ENCODE measurements at places on chromosomes 3 and 15.
A peak's percentile ranks its signal among the peaks of the same experiment; 100 is the strongest.

GRCh38 chr3:70561796-70562195, 249.4 kb upstream of the MDFIC2 start:
- no peak for DNase-seq

DNA sequence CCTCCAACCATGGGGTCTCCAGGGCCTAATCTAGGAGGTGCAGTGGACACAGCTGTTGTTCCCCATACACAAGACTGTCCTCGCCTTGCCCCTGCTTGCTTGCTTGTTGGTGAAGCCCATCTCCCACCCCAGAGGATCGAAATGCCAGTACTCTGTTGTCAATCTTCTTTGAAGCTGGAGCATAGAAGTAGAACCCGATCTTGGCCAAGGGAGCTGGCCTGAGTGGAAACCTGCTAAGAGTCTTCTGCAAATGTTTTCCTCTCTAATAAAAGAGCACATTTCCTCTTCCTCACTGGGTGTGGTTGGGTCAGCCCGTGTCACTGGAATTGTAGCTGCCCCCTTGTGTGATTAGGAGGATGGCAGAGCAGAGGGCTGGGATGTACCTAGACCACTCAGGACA, 85.4 kb downstream of the HES1 start:
- DNase-seq = no peak

GRCh38 chr15:57251308-57251707, 125.0 kb upstream of the CGNL1 start:
- DNase-seq = no peak

- DNase-seq = no peak
Measured at GRCh38 chr3:9600597-9600996, 47.0 kb upstream of the LHFPL4 start.

DNA sequence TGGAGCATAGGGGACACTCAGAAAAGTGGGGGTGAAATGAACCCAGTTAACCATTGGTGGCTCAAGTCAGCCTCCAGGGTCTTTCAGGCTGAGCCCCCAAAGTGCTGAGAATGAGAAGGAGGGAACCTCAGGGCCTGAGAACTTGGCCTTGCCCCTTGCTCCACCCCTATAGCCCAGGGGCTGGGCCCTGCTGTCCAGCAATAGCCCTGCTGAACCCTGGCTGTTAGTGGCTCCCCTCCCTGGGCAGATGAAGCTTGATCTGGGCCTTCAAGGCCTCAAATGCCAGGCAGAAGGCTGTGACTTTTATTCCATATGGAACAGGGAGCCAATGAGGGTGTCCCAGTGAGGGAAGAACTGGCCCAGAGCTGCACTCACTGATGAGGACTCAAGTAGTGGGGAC, 16.2 kb downstream of the ADAMTS7 start:
- no peak for DNase-seq

GRCh38 chr3:191380001-191380400, 49.7 kb upstream of the UTS2B start:
- no peak for DNase-seq

DNA sequence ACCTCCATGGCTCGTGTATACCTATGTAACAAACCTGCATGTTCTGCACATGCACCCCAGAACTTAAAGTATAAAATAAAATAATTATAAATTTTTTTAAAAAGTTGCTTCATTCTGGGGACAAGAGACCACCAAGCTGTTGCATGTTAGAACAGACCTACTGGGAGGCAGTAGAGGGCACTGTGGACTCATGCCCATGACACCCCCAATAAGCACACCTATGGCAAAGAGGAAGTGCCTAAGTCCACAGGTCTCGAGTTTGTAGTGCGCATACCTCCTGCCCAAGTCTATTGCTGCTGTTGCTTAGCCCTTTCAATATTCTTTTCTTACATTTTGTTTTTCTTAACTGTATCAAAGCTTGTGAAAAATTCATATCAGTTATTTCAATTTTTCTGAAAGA, 267.9 kb upstream of the THBS1 start:
- no peak for DNase-seq

- DNase-seq = no peak
Measured at GRCh38 chr3:168117059-168117458, 21.3 kb upstream of the GOLIM4 start.

DNA sequence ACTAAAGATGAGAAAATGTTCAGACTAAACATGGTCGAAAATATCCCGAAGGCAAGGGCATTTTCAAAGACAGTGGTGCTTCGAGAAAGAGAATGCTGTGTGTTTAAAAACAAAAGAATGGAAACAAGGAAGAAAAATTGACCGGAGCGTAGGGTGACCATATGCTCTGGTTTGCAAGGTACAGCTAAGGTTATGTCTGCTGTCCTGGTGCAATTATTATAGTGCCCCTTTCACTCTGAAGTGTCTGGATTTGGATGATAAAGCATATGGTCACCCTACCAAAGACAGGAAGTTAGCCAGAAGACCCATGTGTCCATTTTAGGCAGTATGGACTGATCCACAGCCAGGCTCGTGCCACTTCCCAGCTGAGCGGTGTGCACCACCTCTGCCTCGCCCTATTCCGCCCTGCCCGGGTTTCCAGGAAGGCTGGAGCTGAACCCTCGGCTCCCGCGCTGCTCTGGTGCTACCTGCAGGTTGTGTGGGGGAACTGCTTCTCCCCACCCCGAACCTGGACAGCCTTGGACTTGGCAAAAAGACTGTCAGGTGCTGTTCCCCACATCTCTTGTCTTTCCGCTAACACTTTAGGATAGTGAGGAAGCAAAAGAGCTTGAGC, 25.2 kb downstream of the GOLGA6D start:
- peak; percentile 76 for DNase-seq
